ENCODE measurements at places on chromosomes 12 and 14. TPM values are rescaled to one million over a fixed set of nuclear protein-coding genes. Genes with fewer than 3 reads are reported as not detected.

The TAS2R20 gene
- total RNA-seq: 1.6 TPM

The IRAK3 gene
- 13.3 TPM for total RNA-seq

The PYGL gene
- total RNA-seq: 64.4 TPM

The RGS6 gene
- total RNA-seq: not detected

The EIF2S3B gene
- 0.69 TPM for total RNA-seq

The PLEK2 gene
- 4.7 TPM for total RNA-seq

The TAS2R42 gene
- total RNA-seq: not detected

The RFX4 gene
- total RNA-seq: not detected

The NDRG2 gene
- total RNA-seq: 1.5 TPM

The TOMM20L gene
- not detected for total RNA-seq

The IL31 gene
- total RNA-seq: not detected

The SAMD4A gene
- 120 TPM for total RNA-seq

The RASSF9 gene
- total RNA-seq: 1.5 TPM

The TAS2R14 gene
- total RNA-seq: 1.3 TPM

The FGF23 gene
- not detected for total RNA-seq

The ZNF10 gene
- 9.0 TPM for total RNA-seq

The SERPINA3 gene
- 0.16 TPM for total RNA-seq

The SYT1 gene
- 3.6 TPM for total RNA-seq

The TMEM253 gene
- not detected for total RNA-seq

The HRK gene
- not detected for total RNA-seq

The IQSEC3 gene
- not detected for total RNA-seq

The PIWIL1 gene
- total RNA-seq: not detected

The RITA1 gene
- total RNA-seq: 12.8 TPM

The PIK3C2G gene
- total RNA-seq: under 0.01 TPM

The CRIP1 gene
- total RNA-seq: 0.25 TPM

The TAS2R13 gene
- 0.65 TPM for total RNA-seq

The CD163L1 gene
- total RNA-seq: 15.8 TPM

The AICDA gene
- not detected for total RNA-seq

The OR4E2 gene
- not detected for total RNA-seq

The MYF5 gene
- not detected for total RNA-seq

The ADAM21 gene
- 0.44 TPM for total RNA-seq

The CDK2 gene
- 27.1 TPM for total RNA-seq

The JAG2 gene
- total RNA-seq: 197 TPM

The RPAP3 gene
- total RNA-seq: 12.3 TPM

The LRFN5 gene
- under 0.01 TPM for total RNA-seq

The APOF gene
- total RNA-seq: not detected

The REC8 gene
- 2.3 TPM for total RNA-seq

The GPR68 gene
- total RNA-seq: 1.5 TPM

The XPOT gene
- total RNA-seq: 58.3 TPM

The P2RX7 gene
- 16.6 TPM for total RNA-seq

The RCOR1 gene
- 21.8 TPM for total RNA-seq

The CCDC197 gene
- not detected for total RNA-seq

The VRTN gene
- total RNA-seq: not detected

The KRT78 gene
- not detected for total RNA-seq

The ACSS3 gene
- total RNA-seq: 0.16 TPM

The SERPINA4 gene
- not detected for total RNA-seq

The NTN4 gene
- total RNA-seq: 334 TPM

The SCNN1A gene
- not detected for total RNA-seq

The USP44 gene
- total RNA-seq: 0.81 TPM

The TROAP gene
- 12.5 TPM for total RNA-seq

The RPS26 gene
- total RNA-seq: 32.6 TPM

The GRIN2B gene
- under 0.01 TPM for total RNA-seq

The BDKRB2 gene
- total RNA-seq: 2.5 TPM

The MYL6B gene
- total RNA-seq: 71.4 TPM

The ADCY4 gene
- 89.6 TPM for total RNA-seq

The CCDC175 gene
- total RNA-seq: not detected

The GPR162 gene
- 1.5 TPM for total RNA-seq

The KRT77 gene
- not detected for total RNA-seq

The OTX2 gene
- not detected for total RNA-seq
